ENCODE measurements at places on chromosomes 2 and 18.

DNA sequence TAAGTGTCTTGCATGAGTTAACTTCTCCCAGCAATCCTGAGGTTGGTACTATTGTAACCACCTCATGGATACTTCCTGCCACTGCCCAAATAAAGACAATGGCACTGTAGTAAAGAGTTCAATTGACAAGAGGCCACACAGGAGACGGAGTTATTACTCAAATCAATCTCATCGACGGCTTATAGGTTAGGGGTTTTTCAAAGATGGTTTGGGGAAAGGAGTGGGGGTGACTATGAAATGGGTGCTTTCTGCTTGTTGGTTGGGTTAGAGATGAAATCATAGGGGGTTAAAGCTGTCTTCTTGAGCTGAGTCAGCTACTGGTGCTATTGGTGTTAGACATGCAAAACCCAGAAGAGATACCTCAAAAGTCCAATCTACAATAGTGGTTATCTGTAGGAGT lies 1258.0 kb upstream of the ZEB2 start:
- DNase-seq = no peak

DNA sequence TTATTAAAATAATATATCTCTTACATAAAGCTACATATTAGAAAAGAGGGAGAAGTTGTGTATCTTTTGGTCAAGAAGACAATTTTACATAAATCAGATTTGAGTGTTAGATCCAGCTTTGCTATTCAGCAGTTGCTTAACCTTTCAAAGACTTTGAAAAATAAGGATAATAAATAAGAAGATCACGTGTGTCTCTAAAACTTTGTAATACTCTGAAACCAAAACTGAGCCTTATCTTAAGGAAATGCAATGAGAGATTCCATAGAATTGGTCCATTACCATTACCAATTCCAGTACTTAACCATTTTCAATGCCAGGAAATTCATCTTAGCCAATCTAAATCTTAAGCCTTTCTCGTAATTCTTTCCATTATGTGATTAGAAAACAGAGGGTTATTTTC lies 89.2 kb upstream of the COL5A2 start:
- DNase-seq = no peak

DNA sequence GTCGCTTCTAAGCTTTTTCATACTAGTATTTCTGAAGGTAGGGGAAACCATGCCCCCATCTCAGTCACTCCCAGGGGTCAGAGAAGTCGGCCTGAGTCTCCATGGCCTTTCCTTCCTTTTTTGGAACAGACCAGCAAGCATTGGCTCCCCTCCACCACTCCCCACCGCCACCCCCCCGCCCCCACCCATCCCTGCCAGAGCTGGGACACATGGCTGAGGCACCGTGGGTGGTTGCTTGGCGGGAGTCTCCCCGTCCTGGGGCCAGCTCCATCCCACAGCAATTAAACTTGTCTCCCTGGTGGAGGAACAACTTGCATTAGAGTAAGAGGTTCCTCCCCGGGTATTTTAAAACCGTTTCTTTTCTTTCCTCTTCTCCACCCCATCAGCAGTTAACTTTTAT lies 100.8 kb upstream of the TFPI start:
- DNase-seq = no peak

DNA sequence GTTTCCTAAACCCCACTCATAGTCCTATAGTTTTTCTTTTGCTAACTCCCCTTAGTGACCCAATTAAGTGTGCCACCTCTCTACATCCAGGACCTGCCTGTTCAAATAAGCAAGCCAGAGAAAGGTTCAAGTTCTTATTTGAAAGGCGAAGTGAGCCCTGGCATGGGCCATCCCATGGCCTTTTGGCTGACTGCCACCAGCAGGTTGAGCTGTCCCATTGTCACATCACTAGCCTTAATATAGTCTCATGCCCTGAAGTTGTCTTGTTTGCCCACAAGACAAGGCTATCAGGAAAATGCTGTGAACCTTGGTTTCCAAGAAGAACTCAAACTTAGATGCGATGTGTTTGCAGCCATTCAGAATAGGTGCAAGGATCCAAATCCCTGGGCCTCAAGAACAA lies 158.8 kb downstream of the SH3RF3 start:
- no peak for DNase-seq

GRCh38 chr2:11813951-11814350 lies 67.5 kb downstream of the LPIN1 start:
- DNase-seq = no peak

DNA sequence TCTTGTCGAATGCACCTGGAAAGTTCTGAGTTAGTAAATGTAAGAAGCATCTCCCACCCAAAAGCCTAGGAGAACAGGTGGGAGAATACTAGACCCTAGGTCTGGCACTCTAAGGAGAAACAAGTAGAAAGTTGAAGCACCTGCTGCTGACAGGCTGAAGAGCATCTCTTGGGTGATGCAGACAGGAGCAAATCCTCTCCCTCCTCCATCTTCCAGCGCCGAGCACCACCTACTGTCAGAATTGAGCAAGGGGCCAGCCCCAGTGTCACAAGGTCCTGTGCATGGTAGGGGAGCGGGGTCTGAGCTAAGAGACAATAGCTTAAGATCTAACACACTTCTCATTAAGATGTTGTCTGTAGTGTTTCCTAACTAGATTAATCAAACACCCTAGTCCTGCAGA lies 52.9 kb downstream of the HK2 start:
- DNase-seq = no peak

GRCh38 chr18:28204154-28204553 lies 27.2 kb upstream of the CDH2 start:
- no peak for DNase-seq

Data from T-helper 2 cell (primary cell).